ENCODE measurements at places on chromosomes 4 and X.

DNA sequence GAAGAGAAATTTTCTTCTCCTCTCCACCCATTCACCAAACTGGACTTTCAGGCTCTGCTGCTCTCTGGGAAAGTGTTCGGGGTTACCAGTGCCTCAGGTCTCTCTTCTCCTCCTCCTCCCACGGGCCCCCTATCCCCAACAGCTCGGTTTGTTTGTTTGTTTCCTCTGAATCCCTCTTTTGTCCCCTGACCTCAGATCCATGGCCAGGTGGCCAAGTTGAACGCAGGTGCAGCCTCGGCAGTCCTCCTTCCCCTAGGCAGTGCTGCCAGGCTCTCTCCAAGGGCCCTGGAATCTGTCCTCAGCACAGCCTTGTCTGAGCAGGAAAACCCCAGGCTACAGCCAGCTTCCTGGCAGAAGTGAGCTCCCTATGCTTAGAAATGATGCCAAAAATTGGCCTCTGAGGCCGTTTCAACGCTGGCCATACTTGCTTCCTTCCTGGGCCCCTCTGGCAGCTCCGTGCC lies 60.0 kb downstream of the FHDC1 start:
- DNase-seq: no peak

- DNase-seq: peak; percentile 20
Measured at GRCh38 chr4:110869114-110869513, 246.2 kb upstream of the PITX2 start.

DNA sequence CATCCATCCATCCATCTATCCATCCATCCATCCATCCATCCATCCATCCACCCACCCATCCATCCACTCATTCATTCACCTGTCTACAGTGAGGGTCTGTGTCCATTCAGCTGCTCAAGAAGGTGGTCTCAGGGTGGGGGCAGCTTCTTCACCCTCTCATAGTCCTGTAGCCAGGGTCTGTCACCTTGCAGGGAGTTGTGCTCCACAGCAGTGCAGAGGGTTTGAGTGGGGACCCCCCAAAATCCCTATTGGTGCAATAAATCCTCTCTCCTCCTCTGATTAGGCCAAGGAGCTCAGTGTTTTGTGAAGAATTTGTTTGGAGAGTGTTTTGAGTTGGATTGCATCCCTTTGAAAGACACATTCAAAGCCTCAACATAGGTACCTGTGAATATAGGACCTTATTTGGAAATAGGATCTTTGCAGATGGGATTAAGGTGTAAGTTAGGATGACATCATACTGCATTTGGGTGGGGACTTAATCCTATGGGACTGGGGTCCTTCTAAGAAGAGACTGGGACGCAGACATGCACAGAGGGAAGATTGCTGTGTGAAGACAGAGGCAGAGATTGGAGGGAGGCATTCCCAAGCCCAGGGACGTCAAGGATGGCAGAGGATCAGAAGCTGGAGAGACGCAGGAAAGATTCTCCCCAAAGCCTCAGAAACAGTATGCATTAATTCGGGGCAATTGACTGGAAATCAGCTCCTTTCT lies 12.0 kb downstream of the P2RY8 start:
- DNase-seq: no peak

DNA sequence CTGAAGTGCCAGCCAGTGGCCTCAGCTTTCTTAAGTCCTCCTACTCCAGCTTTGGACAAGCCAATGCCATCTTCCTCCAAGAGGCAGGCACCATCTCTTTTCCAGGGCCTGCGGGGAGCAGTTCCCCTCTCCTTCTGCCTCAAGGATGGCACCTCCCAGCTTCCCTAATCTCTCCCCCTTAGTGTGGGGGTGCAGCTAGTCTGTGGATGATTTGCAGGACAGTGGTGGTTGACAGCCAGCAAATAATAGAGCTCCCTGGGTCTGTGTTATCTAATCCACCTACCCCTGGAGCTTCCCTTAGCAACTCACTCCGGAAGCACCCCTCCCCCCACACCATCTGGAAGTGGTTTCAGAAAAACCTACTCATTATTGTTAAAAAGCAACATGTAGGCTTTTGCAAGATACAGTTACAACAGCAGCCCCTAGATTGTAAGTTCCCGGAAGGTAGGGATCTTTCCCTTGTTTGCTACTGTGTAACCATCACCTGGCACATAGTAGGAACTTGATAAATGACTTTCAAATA lies 247.1 kb downstream of the BCOR start:
- DNase-seq: peak; percentile 24

GRCh38 chr4:28523681-28524190 lies 1663.1 kb downstream of the STIM2 start:
- DNase-seq: no peak

GRCh38 chrX:3763111-3763510 lies 49.7 kb upstream of the PRKX start:
- no peak for DNase-seq

- peak; percentile 84 for DNase-seq
Measured at GRCh38 chr4:5758741-5759140, 47.7 kb downstream of the EVC start.

DNA sequence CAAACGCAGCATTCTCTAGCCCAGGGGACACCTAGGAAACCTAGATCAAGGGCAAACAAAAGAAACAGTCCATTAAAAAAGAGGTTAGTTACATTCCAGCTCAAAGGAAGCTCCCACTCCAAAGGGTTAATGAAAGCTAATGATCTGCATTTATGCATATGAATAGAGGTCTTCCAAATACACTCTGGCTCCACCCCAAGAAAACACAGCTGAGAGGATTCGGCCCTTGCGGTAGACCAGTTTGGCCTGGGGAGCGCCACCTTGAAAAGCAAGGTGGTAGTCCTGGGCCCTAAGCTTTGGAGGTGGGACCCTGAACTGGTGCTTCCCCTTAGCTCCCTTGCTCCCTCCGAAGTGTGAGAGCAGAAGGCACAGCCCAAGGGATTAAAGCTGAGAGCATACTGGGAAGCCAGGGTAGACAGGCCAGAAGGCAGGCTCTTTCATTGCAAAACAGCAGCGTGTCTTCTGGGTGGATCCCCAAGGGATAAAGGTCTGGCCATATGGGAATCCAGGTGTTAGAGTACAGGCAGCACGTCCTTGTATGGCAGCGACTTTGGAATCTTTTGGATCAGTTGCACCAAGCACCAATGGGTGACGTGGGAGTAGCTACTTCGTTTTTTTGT lies 3.7 kb downstream of the GABRQ start:
- no peak for DNase-seq

- peak; percentile 32 for DNase-seq
Measured at GRCh38 chr4:145011636-145012035, 86.4 kb downstream of the ANAPC10 start.

GRCh38 chr4:24473309-24473721 lies 111.0 kb downstream of the DHX15 start:
- DNase-seq: peak; percentile 30

GRCh38 chrX:112678831-112679230 lies 907 bp downstream of the LHFPL1 start:
- no peak for DNase-seq

GRCh38 chr4:154329268-154329868 lies 162.2 kb downstream of the DCHS2 start:
- peak; percentile 39 for DNase-seq

DNA sequence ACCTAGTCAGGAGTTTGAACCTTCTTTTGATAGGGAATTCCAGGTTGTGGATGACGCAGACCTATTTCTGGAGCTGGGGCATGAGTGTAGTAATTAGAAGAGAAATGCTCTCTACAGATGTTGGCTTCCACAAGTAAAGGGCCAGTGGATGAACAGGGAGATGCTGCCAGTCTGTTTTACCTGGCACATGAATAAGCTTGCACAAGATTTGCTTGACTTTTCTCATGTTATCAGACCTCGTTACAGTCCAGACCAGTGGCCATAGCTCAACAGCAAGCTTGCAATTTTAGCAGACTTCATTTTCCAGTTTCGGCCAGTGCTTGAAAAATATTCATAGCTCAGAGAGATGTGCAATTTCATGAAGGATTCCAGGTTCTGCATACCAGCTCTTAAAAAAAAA lies 26.9 kb upstream of the SPANXB1 start:
- no peak for DNase-seq

DNA sequence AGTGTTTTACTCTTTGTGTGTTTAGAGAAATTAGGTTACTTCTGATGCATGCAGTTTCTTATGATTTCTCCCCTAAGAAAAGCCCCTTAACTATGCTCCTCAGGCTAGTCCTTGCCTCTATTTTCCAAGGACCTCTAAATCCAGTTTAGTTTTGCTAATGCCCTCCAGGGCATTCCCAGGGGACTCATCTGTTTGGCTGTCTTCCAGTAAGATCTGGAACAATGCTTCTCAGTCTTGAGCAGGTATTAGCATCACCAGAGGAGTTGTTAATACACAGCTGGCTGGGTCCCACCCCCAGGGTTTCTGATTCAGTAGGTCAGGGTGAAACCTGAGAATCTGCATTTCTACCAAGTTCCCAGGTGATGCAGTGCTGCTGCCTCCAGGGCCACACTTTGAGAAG lies 56.9 kb downstream of the OTC start:
- DNase-seq: no peak

GRCh38 chr4:8319061-8319460 lies 49.5 kb downstream of the HTRA3 start:
- DNase-seq: no peak

GRCh38 chr4:120555058-120555457 lies 367.5 kb downstream of the PRDM5 start:
- DNase-seq: no peak

- no peak for DNase-seq
Measured at GRCh38 chr4:148311526-148311925, 130.7 kb downstream of the NR3C2 start.

- peak; percentile 41 for DNase-seq
Measured at GRCh38 chrX:135345107-135345589, 35.9 kb downstream of the ETDC start.

DNA sequence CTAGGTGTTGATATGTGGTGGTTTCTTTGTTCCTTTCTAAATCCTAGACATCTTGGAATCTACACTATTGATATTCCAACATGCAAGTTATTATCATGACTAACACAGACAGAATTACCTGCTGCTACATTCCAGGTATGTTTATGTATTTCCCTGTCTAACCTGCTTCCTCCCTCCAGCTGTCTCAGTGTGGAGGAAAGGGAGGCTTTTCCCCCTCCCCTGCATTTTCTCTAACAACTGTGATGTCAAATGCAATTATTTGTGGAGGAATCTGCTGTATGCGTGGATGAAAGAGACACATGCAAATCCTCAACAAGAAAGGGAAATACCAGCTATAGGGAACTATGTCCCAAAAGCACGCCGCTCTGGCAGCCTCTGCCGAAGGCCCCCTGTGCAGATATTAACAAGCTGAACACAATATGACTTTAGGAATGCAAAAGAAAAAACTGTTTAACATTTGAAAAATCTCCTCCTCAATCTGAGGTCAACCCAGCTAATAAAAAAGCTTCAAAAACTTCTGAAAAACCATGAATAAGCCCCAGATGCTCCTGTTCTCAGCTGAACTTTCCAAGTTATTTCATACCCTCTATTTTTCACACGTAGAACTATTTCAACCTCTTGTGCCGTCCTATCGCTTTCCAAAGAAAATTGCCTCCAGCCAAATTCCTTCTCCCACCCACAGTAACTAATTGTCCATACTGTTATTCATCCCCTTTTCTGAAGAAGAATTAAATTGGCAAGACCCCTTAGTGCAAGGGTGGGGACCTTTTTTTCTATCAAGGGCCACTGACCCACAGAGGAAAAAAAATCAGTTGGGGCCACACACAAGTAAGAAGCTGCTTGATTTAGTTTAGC lies 225.1 kb upstream of the GPC4 start:
- DNase-seq: no peak

- no peak for DNase-seq
Measured at GRCh38 chr4:48944252-48944651, 37.7 kb upstream of the OCIAD2 start.

GRCh38 chr4:44086753-44087152 lies 361.9 kb downstream of the KCTD8 start:
- DNase-seq: no peak

DNA sequence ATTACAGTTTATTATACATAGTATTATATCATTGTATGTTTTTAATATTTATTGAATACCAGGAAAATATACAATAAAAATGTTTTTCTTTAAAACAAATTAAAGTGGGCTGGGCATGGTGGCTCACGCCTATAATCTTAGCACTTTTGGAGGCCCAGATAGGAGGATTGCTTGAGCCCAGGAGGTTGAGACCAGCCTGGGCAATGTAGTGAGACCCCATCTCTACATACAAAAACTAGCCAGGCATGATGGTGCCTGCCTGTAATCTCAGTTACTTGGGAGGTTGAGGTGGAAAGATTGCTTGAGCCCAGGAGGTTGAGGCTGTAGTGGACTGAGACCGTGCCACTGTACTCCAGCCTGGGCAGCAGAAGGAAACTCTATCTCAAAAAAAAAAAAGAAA lies 38.3 kb upstream of the PDS5A start:
- no peak for DNase-seq

DNA sequence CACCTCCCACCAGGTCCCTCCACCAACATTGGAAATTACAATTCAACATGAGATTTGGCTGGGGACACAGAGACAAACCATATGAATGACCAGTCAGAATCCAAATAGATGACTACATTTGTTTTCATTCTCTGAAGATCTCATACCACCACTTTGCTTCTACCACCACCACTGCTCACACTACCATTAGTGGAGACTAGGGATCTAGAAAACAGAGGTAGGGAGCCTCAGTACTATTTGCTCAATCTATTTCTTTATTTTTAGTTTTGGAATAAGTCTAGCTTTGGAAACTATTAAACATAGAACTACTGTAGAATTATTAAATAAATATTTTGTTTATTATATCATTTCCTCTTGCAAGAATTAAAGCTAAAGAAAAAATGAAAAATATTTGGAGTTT lies 727.9 kb downstream of the CCSER1 start:
- no peak for DNase-seq

GRCh38 chr4:153514001-153514526 lies 47.9 kb downstream of the TMEM131L start:
- DNase-seq: peak; percentile 73

DNA sequence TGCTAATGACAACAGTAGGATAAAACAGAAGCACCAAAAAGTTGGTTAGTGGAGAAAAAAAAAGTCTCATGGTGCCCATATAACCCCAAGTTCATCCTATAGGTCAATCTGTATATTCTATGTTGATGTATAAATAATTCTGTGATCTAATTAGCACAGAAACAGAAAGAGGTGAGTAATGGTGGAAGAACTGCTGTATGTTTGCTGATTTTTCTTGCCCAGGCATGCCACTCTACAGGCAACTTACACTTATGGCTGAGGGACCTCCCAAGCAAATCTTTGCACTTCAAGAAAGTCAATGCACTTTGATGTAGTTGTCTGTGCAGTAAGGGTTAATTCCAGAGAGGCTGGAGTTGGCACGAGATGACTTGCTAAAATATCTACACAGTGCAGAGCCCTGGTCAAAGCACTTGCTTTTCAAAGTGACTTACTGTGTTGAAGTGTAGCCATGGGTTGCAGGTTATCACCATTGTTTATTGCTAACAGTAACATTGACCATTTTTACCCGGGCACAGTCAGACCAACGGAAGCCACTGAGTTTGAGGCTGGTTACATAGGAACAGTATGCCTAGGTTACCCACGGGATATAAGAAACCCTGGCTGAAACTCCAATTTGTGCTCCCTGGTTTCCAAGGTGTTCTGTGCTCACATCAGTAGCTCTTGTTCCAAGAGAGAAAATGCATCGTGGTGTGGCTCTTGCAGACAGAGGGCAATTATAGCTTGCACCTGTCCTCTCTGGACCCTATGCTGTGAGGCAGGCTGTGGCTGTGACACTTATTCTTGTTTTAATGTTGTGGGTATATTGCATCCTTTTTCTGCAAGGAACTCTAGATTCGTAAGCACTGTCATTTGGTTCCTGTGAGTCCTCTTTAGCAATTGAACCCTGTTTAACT lies 141.3 kb upstream of the FTHL17 start:
- no peak for DNase-seq
